ENCODE measurements at places on chromosomes 2 and 18.

GRCh38 chr2:233029321-233029720, 3.2 kb upstream of the NEU2 start:
- no peak for DNase-seq

- no peak for DNase-seq
Measured at GRCh38 chr2:19670303-19670702, 231.5 kb downstream of the TTC32 start.

- DNase-seq, result no peak
Measured at GRCh38 chr2:142286618-142287017, 155.8 kb upstream of the LRP1B start.

DNA sequence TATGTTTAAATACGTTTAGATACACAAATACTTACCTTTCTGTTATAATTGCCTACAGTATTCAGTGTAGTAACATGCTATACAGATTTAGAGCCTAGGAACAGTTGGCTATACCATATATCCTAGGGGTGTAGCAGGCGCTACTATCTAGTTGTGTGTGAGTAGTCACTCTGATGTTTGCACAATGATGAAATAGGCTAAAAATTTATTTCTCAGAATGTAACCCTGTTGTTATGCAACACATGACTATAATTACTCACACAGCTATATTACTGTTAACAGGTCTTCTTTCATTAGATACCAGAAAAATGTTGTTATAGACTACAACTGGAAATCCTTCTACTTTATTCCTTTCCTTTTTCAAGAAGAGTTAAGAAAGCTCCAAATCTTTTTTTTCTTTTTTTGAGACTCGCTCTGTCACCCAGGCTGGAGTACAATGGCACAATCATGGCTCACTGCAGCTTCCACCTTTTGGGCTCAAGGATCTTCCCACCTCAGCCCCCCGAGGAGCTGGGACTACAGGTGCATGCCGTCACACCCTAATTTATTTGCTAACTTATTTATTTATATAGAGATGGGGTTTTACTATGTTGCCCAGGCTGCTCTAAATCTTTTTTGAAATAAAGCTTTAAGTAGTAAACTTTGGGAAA, 48.5 kb downstream of the C2orf74 start:
- no peak for DNase-seq

GRCh38 chr2:228329282-228329681, 147.8 kb upstream of the SPHKAP start:
- no peak for DNase-seq

GRCh38 chr2:9778471-9779316, 64.6 kb upstream of the TAF1B start:
- DNase-seq, result no peak

DNA sequence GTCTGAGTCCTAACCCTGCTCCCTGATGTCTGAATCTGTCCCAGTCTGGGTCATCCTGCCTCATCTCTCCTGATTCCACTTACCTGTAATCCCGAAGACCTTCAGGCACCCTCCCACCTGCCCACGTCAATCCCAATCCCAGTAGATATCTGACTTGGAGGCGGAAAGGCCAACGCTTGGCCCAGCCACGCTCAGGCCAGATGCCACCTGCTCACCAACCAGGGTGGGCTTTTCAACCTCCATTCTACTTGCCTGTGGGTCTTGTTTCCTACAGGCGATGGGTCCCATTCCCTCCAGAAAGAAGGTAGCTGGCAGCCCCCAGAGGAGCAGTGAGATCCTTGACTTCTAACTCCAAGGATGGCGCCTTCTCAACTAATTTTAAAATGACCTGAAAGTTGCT, 59.7 kb downstream of the INPP5D start:
- no peak for DNase-seq

DNA sequence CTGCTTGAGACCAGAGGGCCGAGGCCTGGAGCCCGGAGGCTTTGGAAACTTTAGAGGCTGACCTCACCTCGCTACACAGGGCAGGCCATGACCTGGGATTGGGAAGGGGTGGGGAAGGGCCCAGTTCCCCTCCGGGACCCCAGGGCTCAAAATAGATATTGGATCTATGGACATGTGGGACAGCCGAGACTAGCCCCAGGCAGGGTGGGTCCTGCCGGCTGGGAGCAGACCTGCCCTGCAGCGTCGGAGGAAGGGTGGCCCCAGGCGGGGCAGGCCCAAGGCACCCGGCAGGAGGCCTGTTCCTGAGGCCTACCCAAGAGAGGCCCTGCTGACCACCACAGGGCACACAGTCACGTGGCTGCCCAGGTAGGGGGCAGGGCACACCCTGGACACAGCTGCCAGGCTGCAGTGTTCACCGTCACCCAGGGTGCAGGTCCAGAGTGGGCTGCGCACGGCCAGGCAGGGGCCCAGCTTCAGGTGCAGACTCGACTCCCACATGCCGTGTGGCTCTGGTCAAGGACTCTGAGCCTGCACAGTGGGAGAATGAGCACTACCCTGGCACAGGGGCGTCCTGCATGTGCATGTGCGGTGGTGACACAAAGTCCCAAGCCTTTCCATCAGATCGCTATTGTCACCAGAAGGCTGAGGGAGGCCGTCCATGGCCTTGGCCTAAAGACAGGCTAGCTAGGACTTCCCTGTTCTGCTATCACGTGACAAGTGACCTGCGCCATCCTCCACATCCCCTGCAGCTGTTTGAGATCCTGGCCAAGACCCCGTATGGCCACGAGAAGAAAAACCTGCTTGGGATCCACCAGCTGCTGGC, 13.2 kb downstream of the ANO7 start:
- DNase-seq, result no peak

- no peak for DNase-seq
Measured at GRCh38 chr18:61731693-61732376, 161.0 kb downstream of the RNF152 start.

DNA sequence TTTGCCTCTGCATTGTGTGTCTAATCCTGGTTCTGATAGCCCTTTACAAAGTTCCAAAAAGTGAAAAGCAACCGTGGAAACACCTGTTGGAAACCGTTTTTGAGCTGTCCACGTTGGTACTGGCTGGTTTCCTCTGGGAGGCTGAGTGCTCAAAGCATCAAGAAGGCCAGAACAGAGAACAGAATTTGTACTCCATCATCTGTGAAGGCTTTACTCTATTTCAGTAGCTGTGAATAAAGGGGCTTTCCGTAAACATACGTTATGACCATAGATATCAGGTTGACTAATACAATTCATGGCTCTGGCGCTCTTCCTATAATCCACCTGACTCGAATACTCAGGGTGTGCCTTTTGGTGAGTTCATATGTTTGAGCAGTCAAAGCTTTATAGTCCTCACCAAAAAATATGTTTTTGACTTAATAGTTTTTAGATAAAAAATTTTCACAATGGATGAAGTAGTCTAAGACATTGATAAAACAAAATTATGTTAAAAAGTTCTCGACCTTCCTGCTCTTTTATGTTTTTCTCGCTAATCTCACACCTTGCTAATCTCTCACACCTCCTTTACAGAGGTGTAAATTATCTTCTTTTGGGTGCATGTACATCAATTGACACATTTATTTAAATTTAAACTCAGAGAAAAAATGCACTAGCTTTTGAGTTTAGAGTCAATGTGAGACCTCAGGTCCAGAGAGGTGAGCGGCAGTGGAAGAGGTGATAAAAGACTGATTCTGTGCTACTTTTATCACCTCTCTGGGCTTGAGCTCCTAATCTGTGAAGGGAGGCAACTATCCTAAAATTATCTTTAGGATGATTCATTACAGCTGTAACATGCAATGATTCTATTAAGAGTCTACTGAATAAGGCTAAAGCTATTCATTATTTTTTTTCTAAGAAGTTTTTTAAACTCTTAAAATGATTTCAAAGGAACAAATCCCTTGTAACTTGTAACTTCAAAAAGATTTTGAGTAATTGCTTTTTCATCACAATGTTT, 65.3 kb downstream of the CXCR4 start:
- DNase-seq, result no peak

GRCh38 chr2:222706616-222707015, 35.2 kb downstream of the MOGAT1 start:
- no peak for DNase-seq

GRCh38 chr18:64132871-64133270, 16.0 kb downstream of the LINC00305 start:
- no peak for DNase-seq

- DNase-seq, result no peak
Measured at GRCh38 chr2:24399434-24400206, 39.3 kb upstream of the ITSN2 start.

GRCh38 chr2:64273524-64274398, 129.5 kb upstream of the PELI1 start:
- DNase-seq, result no peak

DNA sequence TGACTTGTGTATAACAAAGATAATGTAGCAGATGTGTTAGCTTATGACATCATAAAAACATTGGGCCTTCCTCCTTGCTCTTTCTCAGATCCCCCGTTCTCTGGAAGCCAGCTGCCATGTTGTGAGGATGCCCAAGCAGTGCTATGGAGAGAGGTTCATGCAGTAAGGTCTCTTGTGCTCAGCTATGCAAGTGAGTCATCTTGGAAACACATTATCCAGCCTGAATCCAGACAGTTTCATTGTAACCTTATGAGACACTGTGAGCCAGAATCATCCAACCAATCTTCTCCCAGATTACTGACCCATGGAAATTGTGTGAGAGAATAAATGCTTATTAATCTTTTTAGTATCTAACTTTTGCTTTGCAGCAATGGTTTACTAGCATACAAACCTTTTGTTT, 60.8 kb downstream of the ST6GAL2 start:
- no peak for DNase-seq

DNA sequence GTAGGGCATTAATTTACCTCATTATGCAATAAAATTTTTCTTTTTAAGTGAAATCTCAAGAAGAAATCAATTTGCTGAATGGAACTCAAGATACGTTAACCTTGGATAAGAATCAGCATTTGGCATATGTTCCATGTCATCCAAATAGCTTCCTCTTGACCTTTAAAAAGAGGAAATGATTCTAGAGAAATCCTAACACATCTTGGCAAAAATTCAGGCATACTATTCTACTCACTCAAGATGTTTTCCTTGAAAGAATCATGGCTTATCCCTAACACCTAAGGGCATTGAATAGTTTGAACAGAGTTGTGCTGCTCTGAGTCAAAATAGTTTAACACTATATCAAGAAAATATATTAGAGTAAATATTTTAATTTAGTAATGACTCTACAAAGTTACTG, 678.0 kb downstream of the EPHA4 start:
- DNase-seq, result no peak

DNA sequence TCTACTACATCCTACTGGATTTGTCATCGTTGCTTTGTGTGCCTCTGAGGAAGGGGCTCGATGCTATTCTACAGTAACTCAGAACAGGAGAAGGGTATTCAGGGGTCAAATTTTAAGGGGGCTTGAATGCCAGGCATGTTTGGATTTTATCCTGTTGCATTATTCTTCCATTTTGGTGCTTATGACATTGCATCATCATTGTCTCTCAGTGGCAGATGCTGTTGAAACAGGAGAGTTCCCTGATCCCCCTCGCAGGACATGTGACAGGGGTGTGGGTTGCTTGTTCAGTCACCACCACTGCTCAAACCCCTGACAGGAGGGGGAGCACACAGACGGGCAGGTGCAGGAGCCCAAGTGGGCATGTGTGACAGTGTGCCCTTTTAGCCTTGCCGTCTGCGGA, 156.7 kb downstream of the SLC4A3 start:
- DNase-seq, result no peak

DNA sequence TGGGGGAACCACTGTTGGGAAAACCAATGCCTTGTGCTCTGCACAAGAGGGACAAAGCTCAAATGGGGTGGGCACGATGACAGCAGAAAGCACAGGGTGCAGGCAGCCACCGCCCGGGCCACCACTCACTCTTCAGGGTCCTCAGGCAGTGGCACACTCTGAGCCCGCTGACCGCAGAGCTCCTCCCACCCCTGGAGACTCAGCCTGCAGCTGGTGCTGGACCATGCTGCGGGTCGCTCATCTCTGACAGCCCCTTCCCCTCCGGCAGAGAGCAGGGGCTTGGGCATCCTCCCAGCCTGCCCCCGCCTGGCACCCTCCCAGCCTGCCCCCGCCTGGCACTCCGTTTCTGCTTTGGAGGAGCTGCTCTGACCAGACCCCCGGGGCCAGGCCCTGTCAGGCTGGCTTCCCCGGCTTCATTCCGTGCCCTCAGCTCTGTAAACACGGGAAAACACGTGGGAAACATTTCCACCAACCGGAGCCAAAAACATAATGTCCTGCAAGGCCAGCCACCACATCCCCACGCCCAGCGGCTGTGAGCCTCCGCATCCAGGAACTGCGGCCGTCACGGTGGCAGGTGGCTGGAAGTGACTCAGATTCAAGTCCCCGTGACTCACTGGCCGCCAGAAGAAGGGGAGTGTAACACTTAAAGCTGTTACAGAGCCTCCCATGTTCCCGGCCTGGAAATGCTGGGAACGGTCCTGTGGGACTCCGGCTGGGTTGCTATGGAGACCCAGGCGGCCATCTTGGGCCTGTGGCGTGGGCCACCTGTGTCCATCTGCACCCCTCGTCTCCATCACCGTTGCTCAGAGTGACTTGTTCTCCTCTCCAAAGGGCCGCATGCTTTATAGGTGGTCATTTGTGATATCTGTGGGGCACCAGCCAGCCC, 6.8 kb upstream of the SNED1 start:
- no peak for DNase-seq

GRCh38 chr18:3401669-3402620, 48.0 kb upstream of the TGIF1 start:
- DNase-seq, result no peak

DNA sequence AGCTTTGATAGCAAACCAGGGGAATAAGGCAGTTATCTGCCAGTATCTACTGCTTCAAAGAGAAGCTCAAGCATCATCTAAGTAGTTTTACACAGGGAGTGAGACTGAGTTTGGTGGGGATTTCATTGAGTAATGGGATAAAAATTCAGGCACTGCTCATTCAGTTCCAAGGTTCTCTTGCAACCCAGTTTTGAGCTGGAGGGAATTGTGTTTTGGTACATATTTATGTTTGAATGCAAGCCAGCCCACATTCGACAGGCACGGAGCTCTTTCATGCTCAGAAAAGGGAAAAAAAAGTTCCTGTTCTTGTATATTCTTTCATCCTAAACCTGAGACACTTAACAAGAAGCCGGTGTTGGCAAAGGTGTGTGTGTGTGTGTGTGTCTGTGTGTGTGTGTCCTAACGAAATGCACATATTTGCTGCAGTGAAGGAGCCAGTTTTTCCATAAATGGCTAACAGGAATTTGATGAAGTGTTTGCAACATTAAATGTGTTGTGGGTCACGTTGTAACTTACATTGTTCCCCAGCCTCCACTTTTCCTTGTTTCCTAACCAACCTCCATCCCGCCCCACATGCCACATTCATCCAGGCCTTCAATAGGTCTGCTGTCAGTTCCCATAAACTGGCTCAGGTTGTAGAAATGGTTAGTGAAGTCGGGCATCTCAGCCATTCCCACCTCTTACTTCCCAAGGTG, 311.1 kb downstream of the TXNL1 start:
- DNase-seq, result no peak

GRCh38 chr2:2800697-2801096, 469.6 kb upstream of the MYT1L start:
- DNase-seq, result no peak

Data from stimulated activated CD4-positive, alpha-beta T cell treated with anti-CD3 and anti-CD28 coated beads, Interleukin-15, amount 100 ng/mL, for 1 hour (primary cell).